NCI-H345 (cell line): ENCODE measurements at places on chromosomes 12 and 14.
A peak's percentile ranks its signal among the peaks of the same experiment; 100 is the strongest.

DNA sequence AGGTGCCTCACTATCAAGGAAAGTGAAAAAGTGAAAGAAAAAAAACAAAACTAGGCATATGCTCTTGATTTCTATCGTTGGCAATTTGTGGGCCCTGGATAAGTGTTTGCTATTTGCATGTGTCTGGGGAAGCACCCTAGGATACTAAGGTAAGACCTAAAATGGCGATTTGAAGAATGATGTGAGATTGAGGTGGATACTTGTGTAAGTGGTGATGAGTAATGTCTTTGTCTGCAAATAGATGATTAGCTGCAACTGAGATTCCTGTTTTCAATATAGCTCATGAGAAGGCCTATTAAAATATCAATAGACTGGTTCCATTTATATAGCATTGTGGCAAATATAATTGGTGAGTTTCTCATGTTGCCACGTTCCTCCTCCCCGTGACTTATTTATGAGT is 261.7 kb downstream of the NEDD1 start:
- DNase-seq, result peak; percentile 44

GRCh38 chr12:132954471-132955048 is 1.5 kb downstream of the ZNF605 start:
- DNase-seq, result no peak

GRCh38 chr14:104091061-104091926 is 5.8 kb downstream of the ASPG start:
- DNase-seq, result no peak

GRCh38 chr12:80235944-80236343 is 136.6 kb downstream of the OTOGL start:
- no peak for DNase-seq

DNA sequence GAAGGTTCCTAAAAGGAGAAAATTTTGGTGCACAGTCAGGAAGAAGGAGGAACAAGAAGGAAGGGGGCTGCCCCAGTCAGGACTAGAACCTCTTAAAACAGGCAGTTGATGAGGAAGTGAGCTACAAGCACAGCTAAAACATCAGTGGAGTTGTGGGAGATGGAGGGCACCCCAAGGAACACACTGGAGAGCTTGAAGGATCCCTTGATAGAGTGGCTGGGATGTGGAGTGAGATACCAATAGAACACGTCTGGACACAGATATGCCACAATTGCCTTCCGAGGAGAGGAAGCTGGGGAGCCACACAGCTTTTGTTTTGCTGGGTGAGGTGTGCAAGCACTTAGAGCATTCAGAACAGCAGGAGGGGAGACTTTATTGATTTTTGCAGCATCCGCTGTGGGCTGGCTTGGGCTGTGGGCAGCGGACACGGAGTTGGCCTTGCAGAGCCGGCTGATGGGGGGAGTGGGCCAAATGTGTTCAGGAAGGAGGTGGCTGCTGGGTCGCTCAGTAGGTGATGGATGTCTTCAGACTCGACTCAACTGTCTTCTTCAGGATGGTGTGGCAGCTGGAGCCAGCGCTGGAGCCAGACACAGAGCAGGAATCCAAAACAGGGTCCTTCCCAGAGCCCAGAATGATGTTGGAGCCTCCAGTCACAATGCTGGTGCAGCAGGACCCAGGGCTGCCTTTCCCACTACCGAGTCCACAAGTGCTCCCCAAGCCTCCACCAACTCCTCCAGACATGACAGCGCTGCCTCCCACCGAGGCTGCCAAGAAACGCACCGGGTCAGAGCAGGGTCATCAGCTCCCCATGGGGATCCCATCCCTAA is 4.7 kb upstream of the KRT79 start:
- peak; percentile 55 for DNase-seq

DNA sequence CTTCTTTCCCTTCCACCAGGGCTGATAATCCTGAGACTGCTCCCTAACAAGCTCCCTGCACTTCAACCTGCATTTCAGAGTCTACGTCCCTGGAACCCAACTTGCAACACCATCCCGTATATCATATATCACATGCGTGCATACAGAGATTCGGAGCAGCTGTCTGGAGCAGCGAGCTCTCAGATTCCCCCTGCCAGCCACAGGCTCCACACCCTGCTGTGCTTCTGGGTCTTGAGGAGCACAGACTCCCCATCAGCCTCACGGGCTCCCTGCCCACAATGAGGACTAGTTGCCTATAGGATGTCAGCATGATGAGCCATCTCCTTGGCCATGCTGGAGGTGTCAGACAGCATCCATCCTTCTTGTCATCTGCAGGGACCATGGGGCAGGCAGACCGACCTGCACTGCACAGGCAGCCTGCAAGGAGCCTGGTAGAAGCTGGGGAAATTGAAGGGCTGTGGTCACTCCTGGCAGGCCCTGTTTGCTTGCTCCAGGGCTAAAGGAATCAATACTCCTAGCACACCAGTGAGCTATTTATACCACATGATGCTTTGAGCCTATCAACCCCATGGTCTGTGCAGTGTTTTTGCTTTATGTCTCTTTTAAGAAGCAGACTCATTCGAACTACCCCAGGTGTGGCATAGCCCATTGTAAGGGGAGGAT is 19.6 kb upstream of the HDAC7 start:
- DNase-seq, result no peak

DNA sequence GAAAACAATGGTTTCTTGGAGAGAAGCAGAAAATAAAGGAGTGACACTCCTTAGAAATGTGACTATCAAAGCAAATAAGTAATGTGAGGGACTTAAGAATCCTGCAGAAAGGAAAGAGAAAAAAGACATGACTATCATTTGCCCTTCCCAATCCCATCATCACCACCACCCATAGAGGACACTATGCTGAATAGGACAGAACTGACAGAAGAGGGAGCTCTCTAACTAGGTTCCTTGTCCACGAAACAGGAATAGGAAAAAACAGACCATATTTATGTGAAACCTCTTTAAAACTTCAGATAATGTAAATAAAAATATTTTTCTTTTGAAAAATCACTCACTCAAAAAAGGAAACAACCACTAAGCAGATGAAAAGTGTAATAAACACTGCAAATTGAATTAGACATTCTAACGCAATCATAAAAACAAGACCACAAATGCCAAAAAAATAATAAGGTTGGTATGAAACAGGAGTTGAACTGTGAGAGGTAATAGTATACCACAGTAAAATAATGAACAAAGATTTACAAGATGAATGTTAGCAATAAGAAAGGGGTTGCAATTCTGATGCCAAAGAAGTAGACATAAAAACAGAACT is 24.1 kb downstream of the KLRD1 start:
- peak; percentile 56 for DNase-seq

- DNase-seq, result no peak
These were observed 3.4 kb downstream of the RMST start for GRCh38 chr12:97466000-97466399.

DNA sequence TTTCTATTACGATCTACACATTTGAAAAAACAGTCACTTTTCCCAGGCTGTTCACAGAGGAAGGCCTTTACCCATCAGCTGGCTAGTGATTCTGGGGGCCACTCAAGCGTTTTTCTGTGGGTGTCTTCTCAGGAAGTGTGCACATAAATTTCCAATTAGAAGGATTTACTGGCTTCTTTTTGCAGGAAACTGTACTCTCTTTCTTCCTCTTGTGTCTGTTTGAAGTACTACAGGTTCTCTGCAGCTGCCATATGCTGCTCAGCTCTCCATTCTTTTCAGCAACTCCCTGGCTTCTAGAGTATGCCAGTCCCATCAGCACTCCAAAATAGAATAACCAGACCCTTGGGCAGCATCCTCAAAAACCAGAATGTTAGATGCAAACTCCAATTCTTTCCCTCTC is 110.4 kb upstream of the NAV3 start:
- DNase-seq, result no peak

DNA sequence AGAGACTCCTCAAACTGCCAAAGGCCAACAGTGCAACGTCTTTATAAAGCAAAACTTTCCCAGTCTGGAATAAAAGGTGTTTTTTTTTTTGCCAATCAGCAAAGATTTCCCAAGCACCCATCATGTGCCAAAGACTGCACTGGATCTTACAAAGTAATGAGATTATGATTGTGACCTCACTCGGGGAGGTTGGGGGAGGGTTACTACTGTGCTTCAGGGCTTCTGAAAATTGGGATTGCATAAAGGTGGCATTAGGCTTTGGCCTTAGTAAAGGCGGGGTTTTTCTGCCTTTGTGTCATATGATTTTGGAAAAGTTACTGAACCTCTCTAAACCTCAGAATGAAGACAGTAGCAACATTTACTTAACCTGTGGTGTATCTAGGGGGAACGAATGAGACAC is 233.8 kb downstream of the DACT1 start:
- no peak for DNase-seq

DNA sequence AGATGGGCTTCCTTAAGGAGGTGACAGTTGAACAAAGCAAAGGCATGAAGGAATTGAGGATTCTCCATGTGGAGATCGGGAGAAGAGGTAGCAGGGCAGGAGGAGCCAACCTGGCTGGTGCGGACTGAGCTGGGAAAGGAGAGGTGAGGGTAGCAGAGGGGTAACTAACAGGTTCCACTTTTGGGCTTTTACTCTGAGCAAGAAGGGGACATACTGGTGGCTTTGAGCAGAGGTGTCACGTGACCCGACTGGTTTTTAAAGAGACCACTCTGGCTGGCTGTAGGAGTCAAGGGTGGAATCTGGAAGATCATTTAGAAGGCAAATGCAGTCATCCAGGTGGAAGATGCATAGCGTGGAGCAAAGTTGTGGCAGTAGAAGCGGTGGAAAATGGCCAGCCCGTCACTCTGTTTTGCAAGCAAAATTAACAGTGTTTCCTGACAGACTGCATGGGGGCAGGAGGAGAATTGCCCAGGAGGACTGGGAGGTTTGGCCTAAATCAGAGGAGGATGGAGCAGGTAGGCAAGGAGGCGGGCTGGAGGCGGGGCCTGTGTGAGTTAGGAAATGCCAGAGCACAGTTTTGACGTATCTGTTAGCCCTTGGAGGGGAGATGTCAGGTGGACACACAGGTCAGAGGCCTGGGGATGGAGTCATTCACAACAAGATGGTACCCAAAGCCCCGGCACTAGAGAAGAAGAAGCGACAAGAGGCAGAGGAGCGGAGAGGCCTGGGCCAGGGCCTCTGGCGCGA is 156.3 kb upstream of the FKBP4 start:
- DNase-seq, result no peak
